Vagina (tissue), 2 donors: ENCODE measurements at places on chromosomes 7 and 10. TPM values are rescaled to one million over a fixed set of nuclear protein-coding genes. Genes with fewer than 3 reads are reported as not detected.

DNA sequence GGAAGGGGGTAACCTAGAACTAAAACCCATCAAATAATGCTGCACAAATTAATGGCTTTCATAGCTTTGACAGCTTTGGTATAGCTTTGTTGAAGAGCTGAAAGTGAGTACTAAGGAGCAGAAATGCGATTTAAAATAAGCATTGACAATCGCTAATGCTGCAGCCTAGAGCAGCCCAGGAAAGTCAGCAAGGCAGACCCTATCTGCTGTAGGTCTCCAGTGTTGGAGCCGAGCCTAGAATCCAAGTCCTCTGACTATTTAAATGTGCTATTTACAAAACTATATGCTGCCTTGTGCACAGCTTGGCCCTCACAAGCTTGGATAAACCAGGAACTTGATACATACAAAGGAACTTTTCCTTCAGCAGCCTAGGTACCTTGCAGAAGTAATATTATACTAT is 64.9 kb upstream of the ASAH2 start:
- no peaks in the 10 kb centered on the region for H3K36me3 ChIP-seq
- peaks cover 9% of the 10 kb centered on the region for H3K4me1 ChIP-seq
- H3K4me3 ChIP-seq = no peak overlapping the region
- no peaks in the 10 kb centered on the region for H3K27me3 ChIP-seq

- no peak for DNase-seq
- H3K36me3 ChIP-seq = no peaks in the 10 kb centered on the region
- no peak overlapping the region for H3K27ac ChIP-seq
- no peaks in the 10 kb centered on the region for H3K27me3 ChIP-seq
- H3K4me3 ChIP-seq = no peak overlapping the region
- no peaks in the 10 kb centered on the region for H3K4me1 ChIP-seq
Observed at GRCh38 chr10:109464949-109465348, 458.4 kb downstream of the XPNPEP1 start.

DNA sequence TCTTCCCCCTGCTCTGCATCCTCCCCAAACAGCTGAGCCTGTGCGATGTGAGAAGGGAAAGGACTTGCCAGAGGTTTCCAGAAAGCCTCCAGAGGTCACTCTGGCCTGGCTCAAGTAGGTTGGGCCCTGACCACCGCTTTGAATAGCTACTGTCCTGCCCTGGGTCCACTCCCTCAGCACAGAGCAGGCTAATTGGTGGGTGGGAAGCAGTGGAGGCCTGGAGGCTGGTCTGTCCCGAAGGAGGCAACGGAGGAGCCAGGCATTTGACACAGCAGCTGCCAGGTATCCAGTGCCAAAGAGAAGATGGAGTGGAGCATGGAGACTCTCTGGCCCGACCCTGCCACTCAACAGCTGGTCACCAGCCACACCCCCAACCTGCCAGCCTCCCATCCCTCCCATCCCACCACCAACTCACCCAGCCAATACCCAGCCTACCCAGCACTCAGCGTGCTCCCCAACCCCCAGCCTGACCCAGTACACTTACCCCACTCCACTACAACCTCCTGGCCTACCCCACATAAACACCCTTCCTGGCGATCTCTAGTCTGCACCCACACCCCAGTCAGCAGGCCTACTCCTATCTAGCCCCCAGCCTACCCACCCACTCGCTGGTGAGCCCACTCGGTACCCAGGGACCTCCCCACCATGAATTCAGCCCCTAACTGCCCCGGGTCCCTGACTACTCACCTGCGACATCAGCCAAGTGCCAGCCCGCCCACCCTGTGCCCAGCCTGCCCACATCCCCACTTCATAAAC is 64.6 kb upstream of the COL13A1 start:
- no peak overlapping the region for H3K27ac ChIP-seq
- no peaks in the 10 kb centered on the region for H3K36me3 ChIP-seq
- H3K4me1 ChIP-seq = no peaks in the 10 kb centered on the region

GRCh38 chr7:2093843-2094220 is 138.9 kb downstream of the MAD1L1 start:
- H3K4me3 ChIP-seq = no peak overlapping the region
- no peak for DNase-seq
- H3K27ac ChIP-seq = no peak overlapping the region
- H3K4me1 ChIP-seq = no peaks in the 10 kb centered on the region
- no peaks in the 10 kb centered on the region for H3K27me3 ChIP-seq

GRCh38 chr7:6576024-6576866 is 1.0 kb upstream of the ZDHHC4 start:
- no peaks in the 10 kb centered on the region for H3K36me3 ChIP-seq
- DNase-seq = no peak
- H3K4me3 ChIP-seq = peak overlapping the region; percentile 63
- H3K4me1 ChIP-seq = peaks cover 8% of the 10 kb centered on the region
- no peaks in the 10 kb centered on the region for H3K27me3 ChIP-seq
- H3K27ac ChIP-seq = no peak overlapping the region

GRCh38 chr7:157928171-157928794 is 591.5 kb downstream of the DNAJB6 start:
- no peaks in the 10 kb centered on the region for H3K4me1 ChIP-seq
- no peaks in the 10 kb centered on the region for H3K36me3 ChIP-seq
- no peak for DNase-seq
- H3K27me3 ChIP-seq = no peaks in the 10 kb centered on the region
- H3K27ac ChIP-seq = no peak overlapping the region

DNA sequence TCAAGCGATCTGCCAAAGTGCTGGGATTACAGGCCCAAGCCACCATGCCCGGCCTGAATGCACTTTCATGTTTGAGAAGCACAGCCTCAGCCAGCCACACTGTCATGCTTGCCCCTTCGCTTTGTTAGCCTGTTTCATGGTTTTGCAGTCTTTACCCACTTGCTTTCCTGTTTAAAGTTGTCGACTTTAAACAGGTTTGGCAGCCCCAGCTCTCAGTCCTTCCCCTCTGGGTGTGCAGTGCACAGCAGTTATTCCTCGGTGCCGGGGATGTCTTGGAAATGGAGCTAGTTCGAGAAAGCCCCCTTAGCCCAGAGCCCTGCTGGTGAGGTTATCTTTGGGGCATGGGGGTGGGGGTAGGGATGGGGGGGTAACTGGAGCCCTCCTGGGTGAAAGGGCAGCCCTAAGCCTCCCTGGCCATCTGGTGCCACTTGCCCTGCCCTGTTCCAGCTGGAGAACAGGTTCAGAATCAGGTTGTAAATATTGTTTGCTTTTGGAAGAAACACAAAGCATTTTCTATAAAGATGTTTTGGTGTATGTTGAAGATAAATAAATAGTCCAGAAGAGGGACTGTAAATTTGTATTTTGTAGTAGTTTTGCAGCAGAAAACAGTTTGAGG is 14.8 kb downstream of the TSPAN14 start:
- no peaks in the 10 kb centered on the region for H3K27me3 ChIP-seq
- peaks cover 100% of the 10 kb centered on the region for H3K4me1 ChIP-seq
- no peak for DNase-seq
- H3K27ac ChIP-seq = peak overlapping the region; percentile 89
- H3K4me3 ChIP-seq = no peak overlapping the region

DNA sequence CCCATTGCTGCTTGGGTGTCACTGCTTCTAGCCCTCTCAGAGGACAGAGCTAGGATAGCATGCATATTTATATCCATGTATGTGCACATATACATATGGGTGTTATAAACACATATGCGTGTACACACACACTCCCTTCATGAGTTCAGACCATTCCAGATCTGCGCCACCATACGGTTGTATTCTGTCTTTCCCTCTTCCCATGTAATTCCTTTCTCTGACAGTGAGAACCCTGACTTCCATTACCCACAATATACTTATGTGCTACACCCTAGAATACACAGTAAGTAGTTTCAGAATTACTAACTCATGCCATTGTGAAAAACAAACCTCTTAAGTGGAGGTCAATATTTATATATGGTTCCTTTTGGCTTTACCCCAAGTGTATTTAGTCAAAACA is 116.6 kb upstream of the SAMD8 start:
- no peak overlapping the region for H3K4me3 ChIP-seq
- H3K36me3 ChIP-seq = peaks cover 15% of the 10 kb centered on the region
- H3K27ac ChIP-seq = no peak overlapping the region
- DNase-seq = no peak
- no peaks in the 10 kb centered on the region for H3K4me1 ChIP-seq

GRCh38 chr10:30531751-30532530 is 97.6 kb downstream of the LYZL2 start:
- H3K4me3 ChIP-seq = no peak overlapping the region
- H3K27me3 ChIP-seq = no peaks in the 10 kb centered on the region
- no peak for DNase-seq
- no peaks in the 10 kb centered on the region for H3K36me3 ChIP-seq
- H3K27ac ChIP-seq = no peak overlapping the region
- H3K4me1 ChIP-seq = no peaks in the 10 kb centered on the region

DNA sequence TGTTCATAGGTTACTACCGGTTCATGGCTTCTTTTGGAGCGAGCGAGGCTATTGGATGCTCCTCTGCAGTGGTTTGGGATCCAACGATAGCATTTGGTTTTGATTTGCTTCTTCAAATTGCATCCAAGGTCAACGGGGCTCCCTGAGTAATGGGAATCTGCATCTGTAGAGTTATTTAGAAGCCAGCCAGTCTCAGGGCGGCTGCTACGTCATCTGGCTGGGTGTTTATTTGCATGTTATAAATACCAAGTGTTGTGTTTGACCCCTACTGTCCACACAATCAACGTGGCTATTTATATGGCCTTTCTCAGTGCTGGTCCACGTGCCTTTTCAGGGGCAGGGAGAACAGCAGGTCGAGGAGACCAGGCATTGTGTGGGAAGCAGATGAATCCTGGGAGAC is 137.7 kb downstream of the PRPF18 start:
- H3K4me1 ChIP-seq = peaks cover 8% of the 10 kb centered on the region
- no peak for DNase-seq
- no peak overlapping the region for H3K27ac ChIP-seq
- no peak overlapping the region for H3K4me3 ChIP-seq
- H3K36me3 ChIP-seq = no peaks in the 10 kb centered on the region
- no peaks in the 10 kb centered on the region for H3K27me3 ChIP-seq

GRCh38 chr10:121823993-121824463 is 103.8 kb downstream of the ATE1 start:
- no peak overlapping the region for H3K27ac ChIP-seq
- H3K4me1 ChIP-seq = no peaks in the 10 kb centered on the region
- no peaks in the 10 kb centered on the region for H3K27me3 ChIP-seq
- no peak overlapping the region for H3K4me3 ChIP-seq
- peaks cover 4% of the 10 kb centered on the region for H3K36me3 ChIP-seq

DNA sequence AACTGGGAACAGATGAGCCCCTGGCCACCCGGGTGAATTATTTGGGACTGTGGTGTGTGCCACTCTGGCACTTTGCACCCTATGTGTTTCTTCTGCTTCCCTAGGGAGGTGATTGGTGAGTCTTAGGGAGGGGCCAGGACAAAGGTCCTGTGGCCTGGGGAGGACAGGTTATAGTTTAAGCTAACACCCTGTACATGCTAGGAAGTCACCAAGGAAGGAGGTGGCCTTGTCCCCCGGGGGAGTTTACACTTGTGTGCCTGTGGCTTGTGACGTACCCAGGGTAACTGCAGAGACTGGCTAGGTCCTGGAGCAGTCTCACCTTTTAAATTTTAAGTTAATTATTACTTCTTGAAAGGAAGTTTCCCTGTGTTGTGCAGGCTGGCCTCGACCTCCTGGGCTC is 196.2 kb downstream of the BAMBI start:
- peak; percentile 74 for DNase-seq
- H3K27me3 ChIP-seq = no peaks in the 10 kb centered on the region
- H3K36me3 ChIP-seq = no peaks in the 10 kb centered on the region
- no peaks in the 10 kb centered on the region for H3K4me1 ChIP-seq
- no peak overlapping the region for H3K4me3 ChIP-seq
- H3K27ac ChIP-seq = no peak overlapping the region

DNA sequence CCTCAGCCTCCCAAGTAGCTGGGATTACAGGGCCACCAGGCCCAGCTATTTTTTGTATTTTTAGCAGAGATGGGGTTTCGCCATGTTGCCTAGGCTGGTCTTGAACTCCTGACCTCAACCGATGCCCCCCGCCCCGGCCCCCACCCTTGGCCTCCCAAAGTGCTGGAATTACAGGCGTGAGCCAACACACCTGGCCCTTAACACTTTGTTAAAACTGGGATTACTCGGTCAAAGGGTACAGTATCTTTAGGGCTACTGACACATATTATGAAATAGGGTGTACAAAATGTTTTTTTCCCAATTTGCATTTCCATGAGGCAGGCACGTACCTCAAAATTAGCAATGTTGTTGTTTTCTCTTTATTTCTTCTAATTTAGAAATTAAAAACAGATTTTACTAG is 11.5 kb downstream of the NUDT5 start:
- H3K27me3 ChIP-seq = no peaks in the 10 kb centered on the region
- H3K27ac ChIP-seq = no peak overlapping the region
- H3K4me3 ChIP-seq = no peak overlapping the region
- H3K4me1 ChIP-seq = no peaks in the 10 kb centered on the region
- no peaks in the 10 kb centered on the region for H3K36me3 ChIP-seq

DNA sequence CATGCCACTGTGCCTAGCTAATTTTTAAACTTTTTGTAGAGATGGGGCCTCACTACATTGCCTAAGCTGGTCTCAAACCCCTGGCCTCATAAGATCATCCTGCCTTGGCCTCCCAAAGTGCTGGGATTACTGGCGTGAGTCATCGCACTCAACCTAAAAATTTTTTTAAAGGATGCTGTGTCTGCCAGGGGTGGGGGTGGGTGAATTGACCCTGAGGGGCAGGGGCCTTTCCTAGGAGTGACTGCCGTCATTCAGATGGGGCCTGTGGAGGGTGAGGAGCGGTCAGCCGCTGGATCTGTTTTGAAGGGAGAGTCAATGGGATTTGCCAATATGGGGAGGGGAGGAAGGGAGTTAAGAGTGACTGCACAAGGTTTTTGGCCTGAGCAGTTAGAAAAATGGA is 89.4 kb downstream of the C10orf105 start:
- no peak overlapping the region for H3K27ac ChIP-seq
- no peaks in the 10 kb centered on the region for H3K36me3 ChIP-seq
- DNase-seq = no peak
- no peaks in the 10 kb centered on the region for H3K4me1 ChIP-seq

DNA sequence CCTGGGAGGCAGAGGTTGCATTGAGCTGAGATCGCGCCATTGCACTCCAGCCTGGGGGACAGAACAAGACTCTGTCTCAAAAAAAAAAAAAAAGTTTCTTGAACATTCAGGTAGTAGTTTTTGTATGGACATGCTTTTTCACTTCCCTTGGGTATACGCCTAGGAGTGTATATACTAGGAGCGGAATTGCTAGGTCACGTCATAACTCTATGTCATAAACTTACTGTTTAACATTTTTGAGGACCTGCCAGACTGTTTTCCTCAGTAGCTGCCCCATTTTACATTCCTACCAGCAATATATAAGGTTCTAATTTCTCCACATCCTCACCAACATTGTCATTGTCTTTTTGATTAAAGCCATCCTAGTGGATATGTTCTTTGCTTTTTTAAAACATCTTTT is 51.6 kb downstream of the MKI67 start:
- H3K27ac ChIP-seq = no peak overlapping the region
- no peak overlapping the region for H3K4me3 ChIP-seq
- no peak for DNase-seq
- no peaks in the 10 kb centered on the region for H3K36me3 ChIP-seq
- no peaks in the 10 kb centered on the region for H3K4me1 ChIP-seq

- no peaks in the 10 kb centered on the region for H3K4me1 ChIP-seq
- DNase-seq = no peak
- no peak overlapping the region for H3K4me3 ChIP-seq
Observed at GRCh38 chr10:7657552-7657951, 9.2 kb downstream of the ITIH5 start.

GRCh38 chr7:2321020-2321419 is 6.8 kb upstream of the SNX8 start:
- H3K27me3 ChIP-seq = no peaks in the 10 kb centered on the region
- no peaks in the 10 kb centered on the region for H3K4me1 ChIP-seq
- H3K4me3 ChIP-seq = no peak overlapping the region
- H3K36me3 ChIP-seq = no peaks in the 10 kb centered on the region

- no peak overlapping the region for H3K4me3 ChIP-seq
- H3K27ac ChIP-seq = no peak overlapping the region
- no peak for DNase-seq
Observed at GRCh38 chr10:22784668-22785067, 70.3 kb upstream of the PIP4K2A start.

GCK gene
- total RNA-seq = 1.7 TPM

NACAD gene
- total RNA-seq = 9.6 TPM

PLXDC2 gene
- total RNA-seq = 51.3 TPM

ZNF853 gene
- total RNA-seq = 14.0 TPM

GLI3 gene
- total RNA-seq = 24.6 TPM
